Inflammatory macrophage treated with lipopolysaccharide for 4 hours (primary cell): ENCODE measurements at places on chromosomes 7 and 10.

GRCh38 chr7:129535896-129536295 lies 33.6 kb downstream of the SMKR1 start:
- no peak for DNase-seq

GRCh38 chr10:28774051-28774995 lies 97.0 kb downstream of the BAMBI start:
- no peak for DNase-seq

DNA sequence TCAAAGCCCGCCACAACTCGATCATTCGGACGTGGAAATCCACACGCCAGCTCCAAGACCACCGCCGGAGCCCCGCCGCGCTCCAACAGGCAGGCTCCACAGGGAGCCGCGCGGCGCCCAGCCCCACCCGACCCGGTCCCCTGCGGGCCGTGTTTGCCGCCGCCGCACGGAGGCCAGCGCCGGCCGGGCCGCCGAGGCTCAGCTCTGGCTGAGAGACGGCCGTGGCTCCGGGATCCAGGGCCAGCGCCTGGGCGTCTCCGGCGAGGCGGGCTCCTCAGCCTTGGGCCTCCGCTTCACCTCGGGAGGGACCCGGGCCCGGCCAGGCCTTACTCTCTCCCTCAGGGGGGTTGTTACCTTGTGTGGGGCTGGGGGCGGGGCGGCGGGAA lies 333 bp downstream of the SMNDC1 start:
- DNase-seq = peak; percentile 25

- DNase-seq = no peak
Observed at GRCh38 chr7:15684111-15684800, 2.2 kb downstream of the MEOX2 start.

DNA sequence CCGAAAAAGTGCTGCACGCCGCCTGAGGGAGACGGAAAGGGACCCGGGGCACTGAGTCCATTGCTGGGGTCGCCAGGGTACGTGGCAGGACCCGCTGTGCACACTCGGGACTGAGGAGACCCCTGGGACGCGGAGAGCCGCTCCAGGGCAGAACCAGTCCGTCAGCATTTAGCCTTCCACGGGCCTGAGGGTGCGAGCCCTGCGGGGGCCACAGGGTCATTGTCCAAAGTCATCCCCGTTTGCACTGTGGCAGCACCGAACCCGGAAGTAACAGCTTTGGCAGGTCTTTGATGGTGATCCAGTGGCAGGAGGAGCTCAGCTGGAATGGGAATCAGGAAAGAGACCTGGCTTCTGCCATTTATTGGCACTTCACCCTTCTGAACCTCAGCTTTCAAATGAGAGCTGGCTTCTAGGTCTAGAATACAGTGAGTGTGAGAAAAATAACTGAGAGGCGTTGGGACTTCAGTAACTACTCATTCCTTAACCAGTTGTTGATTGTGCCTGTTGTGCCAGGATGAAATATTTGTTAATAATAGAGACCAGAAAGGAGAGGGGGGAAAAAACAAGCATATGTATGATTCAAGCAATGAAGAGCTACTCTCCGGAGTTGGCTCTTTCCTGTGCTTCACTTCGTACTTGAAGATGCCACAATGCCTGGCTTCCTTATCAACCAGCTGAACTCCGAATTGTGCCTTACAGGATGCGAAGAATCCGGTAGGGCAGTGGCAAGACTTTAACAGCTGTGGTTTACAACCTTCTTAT lies 811 bp upstream of the ARHGAP12 start:
- DNase-seq = peak; percentile 48

- no peak for DNase-seq
Observed at GRCh38 chr7:156145996-156146395, 333.7 kb upstream of the SHH start.

GRCh38 chr10:47315421-47315820 lies 6.8 kb upstream of the GDF2 start:
- no peak for DNase-seq

- DNase-seq = no peak
Observed at GRCh38 chr7:127683776-127684681, 32.0 kb downstream of the SND1 start.

GRCh38 chr7:119802147-119802546 lies 470.8 kb upstream of the KCND2 start:
- no peak for DNase-seq

- no peak for DNase-seq
Observed at GRCh38 chr10:128894641-128895040, 572.4 kb upstream of the MGMT start.

- DNase-seq = no peak
Observed at GRCh38 chr10:63703740-63704345, 182.6 kb downstream of the REEP3 start.

DNA sequence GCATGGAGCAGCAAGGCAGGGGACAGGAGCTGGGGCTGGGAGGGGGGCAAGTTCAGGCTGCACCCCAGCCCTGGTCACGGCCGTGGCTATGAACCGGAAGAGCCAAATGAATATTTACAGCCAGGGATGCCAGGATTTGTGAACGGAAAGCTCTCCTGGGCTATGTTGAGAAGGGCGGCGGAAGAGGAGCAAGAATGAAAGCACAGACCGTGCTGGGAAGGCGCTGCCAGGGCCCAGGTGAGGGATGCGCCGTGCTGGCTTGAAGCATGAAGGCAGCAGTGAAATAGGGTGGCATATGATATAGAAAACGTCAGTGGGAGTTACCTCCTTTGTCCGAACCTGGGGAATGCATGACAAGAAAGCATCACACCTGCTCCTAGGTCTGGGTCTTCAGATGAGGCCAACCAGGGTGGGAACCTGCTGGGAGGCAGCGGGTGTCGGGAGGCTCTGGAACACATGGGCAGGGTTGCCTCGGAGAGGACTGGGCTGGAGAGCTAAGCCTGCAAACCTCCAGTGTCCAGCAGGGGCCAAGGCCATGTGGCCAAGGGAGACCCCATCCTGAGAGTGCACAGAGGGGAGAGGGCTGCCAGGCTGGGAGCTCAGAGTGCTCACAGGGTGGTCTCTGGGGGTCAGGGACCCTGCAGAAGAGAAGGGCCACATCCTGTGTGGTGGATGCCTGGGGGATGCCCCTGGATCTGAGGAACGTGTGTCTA lies 120.6 kb upstream of the TCERG1L start:
- no peak for DNase-seq

GRCh38 chr7:82244947-82245517 lies 198.5 kb downstream of the CACNA2D1 start:
- DNase-seq = no peak

DNA sequence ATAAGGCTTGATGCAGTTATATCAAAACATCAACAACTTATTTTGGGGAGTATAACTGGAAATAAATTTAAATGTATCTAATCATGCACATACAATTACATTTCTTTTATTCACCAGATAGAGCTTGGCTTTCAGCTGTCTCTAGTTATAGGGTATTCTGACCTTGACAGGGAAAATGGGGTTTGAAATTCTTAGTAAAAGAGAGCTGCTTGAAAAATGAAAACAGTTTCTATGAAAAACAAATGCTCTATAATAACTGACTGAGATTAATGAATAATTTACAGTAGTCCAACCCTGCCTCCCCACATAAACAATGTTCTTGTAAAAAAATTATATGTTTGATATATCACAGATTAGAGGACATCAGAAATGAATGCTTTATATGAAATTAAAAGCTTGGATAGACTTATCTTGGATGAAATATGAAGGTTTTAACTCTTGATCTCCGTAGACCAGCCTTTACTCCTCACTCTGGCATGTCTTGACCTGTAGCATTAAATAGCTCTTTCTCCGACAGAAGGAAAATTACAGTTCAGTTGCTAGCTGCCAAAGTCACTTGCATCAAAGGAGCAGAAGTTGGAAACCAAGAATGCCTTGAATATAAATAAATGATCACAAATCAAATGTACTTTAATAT lies 32.1 kb downstream of the VWC2 start:
- DNase-seq = no peak

- no peak for DNase-seq
Observed at GRCh38 chr7:150974468-150975391, 3.4 kb downstream of the KCNH2 start.
